Renal pelvis (tissue), 12 donors: ENCODE measurements at places on chromosomes 6 and 20. TPM values are rescaled to one million over a fixed set of nuclear protein-coding genes. Genes with fewer than 3 reads are reported as not detected.

The CLIC5 gene
- polyA plus RNA-seq: 212 TPM

- DNase-seq: no peak
Observed at GRCh38 chr6:19432966-19433498, 404.1 kb upstream of the ID4 start.

DNA sequence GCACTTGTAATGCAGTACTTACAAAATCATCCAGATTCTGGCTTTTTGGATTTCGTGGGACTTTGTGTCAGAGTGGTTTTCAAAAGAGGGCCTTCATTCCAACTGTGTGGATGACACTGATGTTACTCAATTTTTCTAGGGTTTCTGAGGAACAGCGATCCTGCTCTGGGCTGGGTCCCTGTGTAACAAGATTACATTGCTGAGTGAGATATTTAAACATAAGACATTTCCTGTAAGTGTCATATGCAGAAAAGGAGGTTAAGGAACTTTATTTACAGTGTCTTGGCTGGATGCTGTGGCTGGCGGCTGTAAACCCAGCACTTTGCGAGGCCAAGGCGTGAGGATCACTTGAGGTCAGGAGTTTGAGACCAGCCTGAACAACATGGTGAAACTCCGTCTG lies 6.7 kb downstream of the ZFAND3 start:
- no peak for DNase-seq

- DNase-seq: no peak
Observed at GRCh38 chr6:39908838-39909583, 25.3 kb downstream of the MOCS1 start.

DNA sequence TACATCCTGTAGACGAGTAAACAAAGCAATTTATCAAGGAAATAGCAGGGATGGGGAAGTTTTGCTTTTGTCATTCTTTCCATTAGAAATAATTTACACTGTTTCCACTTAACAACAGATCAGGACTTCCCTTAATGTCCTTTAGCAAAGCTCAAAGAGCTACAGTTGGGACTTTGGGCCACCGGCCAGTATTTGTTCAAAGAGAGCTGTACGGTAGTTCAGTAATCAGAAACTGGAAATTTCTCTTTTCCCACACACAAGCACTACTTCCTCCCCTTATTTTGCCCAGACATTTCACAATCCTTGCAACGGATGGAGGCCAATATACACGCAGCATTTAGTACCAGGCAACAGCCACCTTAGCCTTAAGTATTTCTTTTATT lies 12.1 kb upstream of the HINT3 start:
- peak; percentile 40 for DNase-seq

DNA sequence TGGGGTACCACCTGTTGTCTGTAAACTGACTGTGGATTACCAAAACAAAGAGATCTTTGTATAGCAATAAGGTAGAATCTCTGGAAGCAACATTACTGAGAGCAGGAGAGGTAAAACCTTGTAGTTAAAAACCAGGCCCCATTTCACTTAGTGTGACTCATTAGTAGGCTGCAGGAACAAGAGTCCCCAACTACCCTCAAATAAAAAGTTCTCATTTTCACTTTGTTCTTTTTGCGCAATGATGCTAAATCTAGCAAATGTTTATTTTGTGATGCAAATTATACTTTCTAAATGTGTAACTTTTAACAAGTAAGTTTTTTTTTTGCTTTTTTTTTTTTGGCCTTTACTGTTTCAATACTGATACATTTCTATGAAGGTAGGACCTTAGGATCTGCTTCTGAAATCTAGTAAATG lies 67.1 kb downstream of the ESF1 start:
- no peak for DNase-seq

The IL20RA gene
- polyA plus RNA-seq: 2.6 TPM

DNA sequence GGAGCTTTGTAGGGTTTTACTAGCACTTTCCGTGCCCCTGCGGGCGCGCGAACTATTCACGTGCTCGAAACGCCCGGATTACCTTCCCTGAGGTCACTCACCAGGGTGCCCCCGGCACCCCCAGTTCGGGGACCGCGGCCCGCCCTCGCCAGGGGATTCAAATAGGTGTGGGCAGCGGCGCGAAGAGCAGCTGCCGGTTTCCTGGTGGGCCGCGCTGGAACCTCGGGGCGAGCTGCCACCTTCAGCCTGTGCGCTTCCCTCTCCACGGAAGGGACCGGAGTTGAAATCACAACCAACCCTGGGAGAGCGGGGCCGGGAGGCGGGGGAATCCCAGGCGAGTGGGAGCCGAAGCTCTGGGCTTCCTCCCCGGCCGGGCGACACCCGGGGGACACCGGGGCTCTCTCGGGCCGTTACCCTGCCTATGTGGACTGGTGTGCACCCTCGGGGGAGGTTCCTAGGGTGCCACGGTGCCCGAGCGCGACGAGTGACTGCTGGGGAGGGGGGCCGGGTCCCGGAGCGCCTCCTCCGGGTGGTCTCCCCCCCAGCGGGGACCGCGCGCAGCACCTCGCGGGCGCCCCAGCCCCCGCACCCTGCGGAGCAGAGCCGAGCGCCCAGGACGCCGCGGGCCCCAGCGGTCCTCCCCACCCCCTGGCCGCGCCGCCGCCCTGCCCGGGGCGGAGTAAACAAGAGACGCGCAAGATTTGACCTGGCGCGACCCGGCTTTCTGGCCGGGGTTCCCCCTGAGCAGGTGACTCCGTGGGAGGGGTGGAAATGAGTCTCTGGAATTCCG lies 2.1 kb upstream of the HIVEP2 start:
- peak; percentile 85 for DNase-seq

The OOEP gene
- polyA plus RNA-seq: 0.79 TPM

- DNase-seq: no peak
Observed at GRCh38 chr20:63253438-63254231, 628 bp downstream of the NKAIN4 start.

The GRIK2 gene
- polyA plus RNA-seq: 14.6 TPM

GRCh38 chr6:138161088-138161337 lies 726 bp upstream of the ARFGEF3 start:
- DNase-seq: no peak

The CFAP61 gene
- 6.5 TPM for polyA plus RNA-seq

DNA sequence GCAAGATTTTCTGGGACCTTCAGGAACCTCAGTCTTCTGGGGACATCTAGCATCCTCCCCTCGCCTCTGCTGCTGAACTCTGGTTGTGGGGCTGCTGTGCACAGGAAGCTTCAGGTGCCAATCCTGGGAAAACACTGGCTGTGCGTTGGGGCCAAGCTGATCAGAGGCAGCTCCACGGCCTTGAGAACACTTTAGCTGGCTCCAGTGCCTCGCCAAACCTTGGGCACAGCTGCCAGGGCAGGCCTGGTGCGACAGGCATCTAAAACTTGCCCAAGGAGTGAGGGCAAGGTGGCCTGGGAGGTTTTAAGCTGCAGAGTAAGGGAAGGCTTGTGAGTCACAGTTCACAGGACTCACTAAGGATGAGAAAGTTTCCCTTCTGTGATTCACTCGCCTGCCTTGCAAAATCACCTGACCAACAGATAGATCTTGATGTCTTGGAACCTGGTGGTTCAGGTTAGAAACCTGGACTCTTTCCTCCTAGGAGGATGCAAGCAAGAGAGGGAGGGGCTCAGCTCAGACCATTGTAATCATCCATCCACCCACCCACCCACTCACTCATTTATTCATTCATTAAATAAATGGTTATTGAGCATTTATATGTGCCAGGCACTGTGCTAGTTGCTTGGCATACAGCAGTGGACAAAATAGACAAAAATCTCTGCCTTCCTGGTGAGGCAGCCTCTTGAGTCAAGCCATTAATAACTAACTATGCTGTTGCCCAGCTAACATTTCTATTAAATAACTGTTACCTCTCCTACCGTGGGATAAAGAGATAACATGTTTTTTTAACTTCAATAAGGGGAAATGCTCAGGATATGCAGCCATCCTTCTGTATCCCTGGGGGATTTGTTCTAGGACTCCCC lies 2.5 kb upstream of the SPATS1 start:
- no peak for DNase-seq

The GABRR1 gene
- 1.3 TPM for polyA plus RNA-seq

- no peak for DNase-seq
Observed at GRCh38 chr6:110560239-110561007, 84.0 kb upstream of the SLC22A16 start.

GRCh38 chr6:161415302-161415855 lies 141.5 kb upstream of the AGPAT4 start:
- DNase-seq: no peak

The CST7 gene
- polyA plus RNA-seq: 0.46 TPM

The RGS17 gene
- 1.9 TPM for polyA plus RNA-seq

GRCh38 chr6:109309917-109310316 lies 72.3 kb downstream of the CD164 start:
- no peak for DNase-seq
